ENCODE measurements at places on chromosomes 2 and 18.

GRCh38 chr18:46894124-46894523 is 23.2 kb downstream of the PIAS2 start:
- DNase-seq, result no peak

GRCh38 chr2:16049406-16049805 is 109.1 kb downstream of the MYCN start:
- DNase-seq, result no peak

DNA sequence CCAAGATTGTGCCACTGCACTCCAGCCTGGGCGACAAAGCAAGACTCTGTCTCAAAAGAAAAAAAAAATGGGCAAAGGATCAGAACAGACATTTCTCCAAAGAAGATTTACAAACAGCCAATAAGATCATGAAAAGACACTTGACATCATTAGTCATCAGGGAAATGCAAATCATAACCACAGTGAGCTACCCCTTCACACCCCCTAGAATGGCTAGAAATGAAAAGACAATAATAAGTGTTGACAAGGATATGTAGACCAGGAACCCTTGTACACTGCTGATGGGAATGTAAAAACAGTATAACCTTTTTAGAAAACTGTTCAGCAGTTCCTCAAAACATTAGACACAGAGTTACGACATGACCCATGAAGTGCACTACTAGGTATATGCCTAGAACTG is 18.4 kb upstream of the MTERF4 start:
- no peak for DNase-seq

GRCh38 chr2:239263669-239264491 is 136.9 kb downstream of the HDAC4 start:
- DNase-seq, result no peak

- DNase-seq, result no peak
These were observed 156.1 kb upstream of the ID2 start for GRCh38 chr2:8525582-8526402.

- no peak for DNase-seq
These were observed 33.7 kb downstream of the ATP9B start for GRCh38 chr18:79102886-79103285.

DNA sequence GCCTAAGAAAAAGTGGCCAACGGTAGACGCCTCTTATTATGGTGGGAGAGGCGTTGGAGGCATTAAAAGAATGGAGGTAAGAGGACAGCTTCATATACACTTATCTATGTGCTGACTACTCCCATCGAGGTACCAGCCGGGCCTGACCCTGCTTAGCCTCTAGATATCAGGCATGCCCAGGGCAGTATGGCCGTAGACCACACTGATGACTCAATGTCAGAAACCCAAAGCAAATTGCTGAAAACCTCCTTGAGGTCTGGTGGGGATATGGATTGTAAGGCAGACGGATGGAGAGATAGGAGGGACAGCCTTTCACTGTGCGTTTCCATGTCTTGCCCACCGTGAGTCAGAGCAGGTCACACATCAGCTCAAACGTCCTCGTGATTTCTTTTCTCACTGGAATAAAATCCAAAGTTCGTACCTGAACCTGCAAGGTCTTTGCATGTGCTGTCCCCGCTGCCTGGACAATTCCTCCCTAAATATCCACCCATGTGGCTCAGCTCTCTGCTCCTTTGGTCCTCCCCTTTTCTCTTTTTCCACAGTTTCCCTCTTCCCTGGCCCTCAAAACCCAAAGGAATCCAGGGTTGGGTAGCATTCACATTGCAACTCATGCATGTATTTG is 168.9 kb downstream of the ANTXR1 start:
- DNase-seq, result no peak

- DNase-seq, result no peak
These were observed 1353.7 kb upstream of the LRRTM1 start for GRCh38 chr2:81658227-81658626.

GRCh38 chr18:75070235-75070624 is 138.7 kb downstream of the PTGR3 start:
- DNase-seq, result no peak

- DNase-seq, result no peak
These were observed 683 bp downstream of the GBX2 start for GRCh38 chr2:236167297-236168109.

GRCh38 chr2:13508671-13509070 is 791.9 kb downstream of the TRIB2 start:
- no peak for DNase-seq

DNA sequence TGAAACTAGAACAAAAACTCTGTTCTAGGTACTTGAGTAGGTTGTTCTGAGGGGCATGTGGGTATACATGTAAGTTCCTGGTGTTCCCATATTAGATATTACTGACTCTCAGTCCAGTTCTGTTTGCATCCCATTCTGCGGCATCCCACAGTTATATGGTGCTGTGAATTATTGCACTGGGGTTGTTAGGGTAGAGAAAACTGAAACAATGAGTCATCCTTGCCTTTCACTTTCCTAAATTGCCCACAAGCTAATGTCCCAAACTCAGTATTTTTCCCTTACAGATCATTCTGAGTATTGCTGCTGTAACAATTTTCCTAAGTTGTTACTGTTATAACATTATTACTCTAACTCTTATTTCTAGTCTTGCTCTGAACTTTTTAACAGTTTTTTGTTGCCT is 3.0 kb downstream of the WDR75 start:
- no peak for DNase-seq

GRCh38 chr2:72719416-72719815 is 106.4 kb downstream of the EXOC6B start:
- no peak for DNase-seq

GRCh38 chr18:40708726-40709125 is 1246.3 kb upstream of the PIK3C3 start:
- no peak for DNase-seq

DNA sequence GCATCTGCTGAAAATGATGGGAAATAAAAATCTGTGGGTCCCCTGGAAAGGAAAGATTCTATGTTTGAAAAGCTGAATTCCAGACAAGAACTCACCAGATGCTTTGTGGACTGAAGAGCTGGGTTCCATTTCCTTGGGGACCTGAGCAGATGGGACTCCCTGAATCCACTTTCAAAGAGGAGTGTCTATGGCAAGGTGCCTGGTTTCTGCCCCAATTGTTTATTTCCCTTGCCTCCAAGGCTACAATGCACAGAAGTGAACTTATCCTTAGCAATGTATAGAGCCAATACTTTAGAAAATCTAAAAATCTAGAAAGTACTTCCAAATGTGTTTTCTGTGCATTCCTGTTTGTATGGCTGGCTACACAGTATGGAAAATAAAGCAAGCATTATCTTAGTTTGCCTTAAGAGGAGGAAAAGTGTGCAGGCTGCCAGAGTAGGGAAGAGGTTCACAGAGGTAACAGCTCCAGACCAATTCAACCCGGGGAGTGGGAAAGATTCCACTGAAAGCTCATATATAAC is 420.5 kb downstream of the NRXN1 start:
- DNase-seq, result no peak

- DNase-seq, result peak; percentile 1
These were observed at the start of gene AOX1 for GRCh38 chr2:200585730-200586643. Gene AOX1 (plus strand): TSS chr2:200586014. CDS start chr2:200586109, 95 bp downstream.

DNA sequence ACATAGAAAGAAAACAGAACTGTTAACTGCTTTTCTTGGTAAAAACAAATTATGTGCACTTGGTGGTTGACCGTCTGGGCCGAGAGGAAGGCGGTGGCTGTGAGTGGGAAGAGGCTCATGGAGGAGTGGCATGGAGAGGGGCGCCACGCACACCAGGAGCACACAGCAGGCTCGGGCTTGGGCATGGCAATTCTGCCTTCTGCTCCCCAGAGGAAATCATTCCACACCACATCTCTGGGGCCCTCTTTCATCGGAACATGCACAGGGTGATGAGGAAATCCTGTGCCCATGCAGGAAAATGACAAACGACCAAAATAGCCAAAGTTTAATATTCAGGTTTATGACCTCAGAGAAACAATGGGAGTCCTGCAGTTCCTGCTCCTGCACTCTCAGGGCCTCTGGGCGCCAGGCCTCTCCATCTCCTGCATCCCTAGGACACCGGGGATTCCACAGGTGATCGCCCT is 26.4 kb downstream of the WDFY1 start:
- DNase-seq, result no peak

DNA sequence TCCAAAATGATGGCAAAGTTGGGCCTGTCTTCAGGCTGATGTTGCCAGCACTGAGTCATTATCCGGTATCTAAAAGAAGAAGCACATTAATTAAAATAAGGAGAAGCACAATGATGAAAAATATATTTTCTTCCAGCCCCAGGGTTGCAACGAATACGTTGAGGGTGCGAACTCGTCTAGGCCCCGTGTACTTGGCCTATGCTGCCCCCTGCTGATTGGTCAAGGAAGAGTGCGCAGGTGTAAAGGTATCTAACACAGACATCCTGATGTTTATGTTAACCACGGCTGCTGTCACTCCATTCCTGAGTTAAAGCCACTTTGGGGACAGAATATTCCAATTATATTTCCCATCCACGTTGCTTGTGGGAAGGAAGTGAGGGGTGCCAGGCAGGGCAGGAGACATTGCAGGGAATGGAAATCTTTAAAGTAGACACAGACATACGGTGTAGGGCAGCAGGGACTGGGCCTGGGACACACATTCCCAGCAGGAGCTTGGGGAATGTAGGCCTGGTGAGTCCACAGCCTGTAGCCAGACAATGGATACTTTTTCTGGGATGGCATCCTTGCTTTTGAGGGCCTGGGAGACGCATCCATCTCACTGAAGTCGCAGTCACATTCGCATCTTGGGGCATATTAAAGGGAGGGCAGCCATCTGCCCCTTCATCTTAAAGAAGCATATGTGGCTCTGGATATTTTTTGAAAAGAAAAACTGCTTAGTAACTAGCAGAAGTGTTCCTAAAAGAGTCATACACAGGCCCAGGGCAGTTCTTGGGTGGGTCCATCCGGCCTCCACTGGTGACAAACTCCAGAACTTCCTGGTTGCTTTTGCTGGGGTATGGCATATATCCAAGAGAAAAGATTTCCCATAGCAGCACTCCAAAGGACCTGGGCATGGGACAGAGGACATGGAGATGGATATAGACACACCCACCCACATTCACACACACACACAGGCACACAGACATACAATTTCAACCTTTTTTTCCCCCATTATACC is 81.9 kb downstream of the CLIP4 start:
- peak; percentile 50 for DNase-seq

GRCh38 chr2:54836477-54836876 is 113.0 kb downstream of the EML6 start:
- DNase-seq, result no peak

DNA sequence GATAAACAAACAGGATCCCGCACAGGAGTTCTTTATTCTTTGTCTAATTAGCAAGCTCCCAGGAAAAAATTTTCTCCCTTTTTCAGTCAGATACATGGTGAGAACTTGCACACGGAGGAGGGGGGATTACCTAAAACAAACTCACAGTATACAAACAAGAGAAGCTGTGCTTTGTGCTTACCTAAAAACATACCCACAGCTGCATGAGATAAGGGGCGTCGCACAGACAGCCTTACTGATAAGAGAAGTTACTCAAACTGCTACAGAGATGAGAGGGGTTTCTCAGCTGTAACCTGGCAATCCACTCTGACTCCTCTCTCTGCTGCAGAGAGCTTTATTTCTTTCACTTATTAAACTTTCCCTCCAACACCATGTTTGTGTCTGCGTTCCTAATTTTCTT is 32.9 kb upstream of the ST3GAL5 start:
- no peak for DNase-seq

GRCh38 chr2:24828238-24828996 is 35.2 kb downstream of the CENPO start:
- no peak for DNase-seq

GRCh38 chr2:73283545-73284295 is 558 bp downstream of the FBXO41 start:
- DNase-seq, result no peak

- DNase-seq, result no peak
These were observed 194.4 kb upstream of the SPRED2 start for GRCh38 chr2:65626831-65627230.

GRCh38 chr2:108916122-108916795 is 72.8 kb downstream of the EDAR start:
- DNase-seq, result no peak

DNA sequence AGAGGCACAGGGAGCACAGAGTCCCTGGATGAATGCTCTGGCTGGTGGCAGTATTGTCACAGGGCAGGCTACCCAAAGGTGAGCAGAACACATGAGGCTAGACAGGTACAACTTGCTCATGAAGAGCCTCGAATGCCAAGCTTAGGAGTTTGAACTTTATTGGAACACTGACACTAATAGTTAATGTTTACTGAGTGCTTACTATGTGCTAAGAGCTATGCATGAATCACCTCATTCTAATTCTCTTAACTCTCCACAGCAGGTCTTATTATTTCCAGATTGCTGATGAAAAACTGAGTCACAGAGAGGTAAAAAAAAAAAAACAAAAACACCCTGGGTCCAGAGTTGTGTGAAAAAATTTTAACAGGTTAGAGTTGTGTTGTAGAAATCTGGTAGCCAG is 6.1 kb upstream of the EMX1 start:
- no peak for DNase-seq

Data from activated CD8-positive, alpha-beta memory T cell treated with anti-CD3 and anti-CD28 coated beads for 4 hours (primary cell).